ENCODE measurements at places on chromosomes 13 and 19.

GRCh38 chr19:45443462-45444317 lies 20.0 kb upstream of the ERCC1 start:
- peak; percentile 68 for DNase-seq

- DNase-seq = peak; percentile 35
Observed at GRCh38 chr13:50991579-50992521, 82.3 kb downstream of the RNASEH2B start.

- DNase-seq = peak; percentile 87
Observed at GRCh38 chr19:45641274-45642105, 2.3 kb upstream of the EML2 start.

- DNase-seq = no peak
Observed at GRCh38 chr19:35915443-35915842, 7.3 kb upstream of the TYROBP start.

- peak; percentile 48 for DNase-seq
Observed at GRCh38 chr19:12052497-12053169, at the start of gene ZNF878. ZNF878 (minus strand) TSS chr19:12052961; CDS start chr19:12052801, 160 bp downstream.

DNA sequence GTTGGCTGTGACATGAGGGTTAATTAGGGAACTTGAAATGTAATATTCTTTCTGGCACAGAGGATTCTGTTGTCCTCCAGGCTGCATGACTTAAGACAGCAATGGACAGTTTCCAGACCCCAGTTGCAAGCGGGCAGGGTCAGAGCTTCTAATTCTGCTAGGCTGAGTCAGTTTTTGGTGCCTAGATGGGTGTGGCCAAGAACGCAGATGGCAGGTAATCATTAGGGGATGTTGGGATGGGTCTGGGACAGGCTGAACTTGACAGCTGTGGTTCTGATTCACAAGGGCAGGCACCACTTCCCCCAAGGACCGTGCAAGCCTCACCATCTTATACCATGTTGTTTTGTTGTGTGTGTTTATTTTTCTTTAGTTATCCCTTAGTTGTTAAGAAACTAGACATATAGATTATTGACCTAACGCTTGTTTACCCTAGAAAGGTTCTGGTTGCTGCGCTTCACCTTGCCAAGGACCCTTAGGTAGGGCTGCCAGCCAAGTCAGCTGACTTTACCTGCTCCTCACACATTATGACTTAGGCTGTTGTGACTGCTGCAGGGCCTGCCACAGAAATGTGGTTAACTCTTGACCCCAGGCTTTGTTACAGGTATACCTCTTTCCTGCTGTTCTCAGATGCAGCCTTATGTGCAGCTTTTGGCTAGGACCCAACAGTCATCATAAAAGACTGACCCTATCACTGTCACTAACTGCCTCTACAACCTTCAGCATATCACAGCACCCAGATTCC lies 117.7 kb upstream of the KLF12 start:
- no peak for DNase-seq

Data from CD4-positive, alpha-beta T cell treated with Interleukin-10 for 1 hour (primary cell).